ENCODE measurements at places on chromosomes 1 and 21. TPM values are rescaled to one million over a fixed set of nuclear protein-coding genes. Genes with fewer than 3 reads are reported as not detected.

OR2L13 gene
- not detected for total RNA-seq

- H3K27ac ChIP-seq: no peak overlapping the region
- no peaks in the 10 kb centered on the region for H3K4me1 ChIP-seq
- no peak overlapping the region for H3K4me3 ChIP-seq
- H3K36me3 ChIP-seq: no peaks in the 10 kb centered on the region
Measured at GRCh38 chr1:153352523-153352922, 3.9 kb upstream of the PGLYRP4 start.

GRCh38 chr1:188122646-188123045, 1293.9 kb downstream of the PLA2G4A start:
- no peaks in the 10 kb centered on the region for H3K36me3 ChIP-seq
- no peak overlapping the region for H3K27ac ChIP-seq
- no peak overlapping the region for H3K4me3 ChIP-seq

GRCh38 chr21:35324372-35325220, 275.5 kb upstream of the RUNX1 start:
- H3K4me1 ChIP-seq: peaks cover 15% of the 10 kb centered on the region
- no peak overlapping the region for H3K4me3 ChIP-seq
- H3K36me3 ChIP-seq: no peaks in the 10 kb centered on the region
- H3K27me3 ChIP-seq: no peaks in the 10 kb centered on the region
- peak overlapping the region; percentile 18 for H3K27ac ChIP-seq
- DNase-seq: peak; percentile 43

RNF207 gene
- total RNA-seq: not detected

DNA sequence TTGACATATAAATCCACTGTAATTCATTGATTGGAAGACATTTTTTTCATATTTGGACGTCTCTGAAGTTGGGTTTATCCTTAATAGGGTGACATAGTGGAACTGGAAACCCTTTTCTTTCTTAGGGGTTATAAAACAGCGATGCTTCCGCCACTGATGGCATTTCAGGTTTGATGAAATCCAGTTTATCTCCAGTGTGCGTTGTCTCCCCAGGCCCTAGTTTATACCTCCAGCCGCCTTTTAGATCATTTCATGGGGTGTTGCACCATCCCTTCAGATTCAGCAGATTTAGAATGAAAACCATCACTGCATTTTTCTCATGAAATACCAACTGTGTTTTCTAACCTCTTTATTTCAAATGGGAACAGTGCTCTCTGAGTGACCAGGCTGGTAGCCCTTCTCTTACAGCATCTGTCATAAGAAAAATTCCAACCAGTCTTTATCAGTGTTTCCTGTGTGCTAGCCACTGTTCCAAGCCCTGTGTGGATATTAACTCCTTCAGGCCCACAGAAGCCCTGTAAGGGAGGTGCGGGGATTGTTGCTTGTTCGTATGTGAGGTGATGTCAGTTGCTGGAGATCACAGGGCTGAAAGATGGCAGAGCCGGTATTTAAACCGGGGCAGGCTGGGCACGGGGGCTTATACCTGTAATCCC, 19.0 kb downstream of the H6PD start:
- no peak for DNase-seq
- H3K27ac ChIP-seq: no peak overlapping the region
- peaks cover 18% of the 10 kb centered on the region for H3K4me1 ChIP-seq
- H3K4me3 ChIP-seq: no peak overlapping the region
- H3K27me3 ChIP-seq: no peaks in the 10 kb centered on the region

CA6 gene
- total RNA-seq: not detected

DNA sequence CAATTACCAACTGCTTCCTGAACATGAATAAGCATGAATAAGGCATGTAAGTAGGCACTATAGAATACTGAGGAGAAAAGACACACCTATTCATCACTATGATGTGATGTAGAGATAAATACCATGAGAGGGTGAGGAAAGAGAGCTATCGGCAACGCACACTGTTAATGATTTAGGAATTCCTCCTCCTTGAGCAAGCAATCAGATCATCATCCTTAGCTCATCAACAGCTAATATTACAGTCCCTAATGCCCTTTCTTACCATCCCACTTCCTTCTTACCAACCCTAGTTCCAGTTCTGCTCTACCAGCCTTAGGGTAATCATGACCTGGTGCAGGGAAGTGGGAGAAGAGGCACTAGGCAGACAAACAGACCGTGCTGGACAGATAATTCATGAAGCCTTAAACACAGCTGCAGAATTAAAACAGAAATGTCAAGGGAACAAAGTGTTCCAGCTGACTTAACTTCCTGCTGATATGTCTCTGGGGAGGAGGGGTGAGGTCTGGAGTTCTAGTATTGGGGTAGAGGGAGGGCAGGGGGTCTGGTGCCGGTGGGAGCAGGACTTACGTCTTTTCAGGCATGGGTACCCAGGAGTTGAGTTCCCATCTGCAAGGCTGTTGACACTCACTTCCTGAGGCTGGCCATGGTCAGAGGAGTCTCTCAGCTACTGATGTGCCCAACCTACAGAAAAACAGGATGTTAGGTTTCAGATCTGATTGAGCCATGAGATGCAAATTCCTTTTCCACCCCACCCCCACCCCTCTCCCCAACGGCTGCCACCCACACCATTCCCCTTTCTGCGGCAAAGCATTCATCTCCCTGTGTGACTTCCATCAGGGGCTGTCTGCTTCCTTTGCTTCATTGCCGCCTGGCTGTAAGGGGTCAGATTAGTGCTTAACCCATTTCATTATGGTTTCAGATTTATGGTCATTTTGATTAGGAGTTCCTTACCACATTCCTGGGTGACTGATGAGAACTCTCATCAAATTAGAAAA, 12.6 kb upstream of the RCSD1 start:
- H3K27me3 ChIP-seq: no peaks in the 10 kb centered on the region
- H3K4me1 ChIP-seq: peaks cover 4% of the 10 kb centered on the region
- no peak overlapping the region for H3K27ac ChIP-seq
- no peak overlapping the region for H3K4me3 ChIP-seq

- no peak for DNase-seq
- no peaks in the 10 kb centered on the region for H3K36me3 ChIP-seq
- H3K27ac ChIP-seq: no peak overlapping the region
- H3K4me3 ChIP-seq: no peak overlapping the region
Measured at GRCh38 chr1:33133478-33134105, 48.3 kb downstream of the TRIM62 start.

DHCR24 gene
- 45.6 TPM for total RNA-seq

- H3K4me3 ChIP-seq: peak overlapping the region; percentile 39
- H3K27me3 ChIP-seq: no peaks in the 10 kb centered on the region
- DNase-seq: peak; percentile 59
- H3K4me1 ChIP-seq: peaks cover 15% of the 10 kb centered on the region
- H3K36me3 ChIP-seq: no peaks in the 10 kb centered on the region
- peak overlapping the region; percentile 91 for H3K27ac ChIP-seq
Measured at GRCh38 chr1:234771642-234772344, 161.8 kb upstream of the IRF2BP2 start.

DNA sequence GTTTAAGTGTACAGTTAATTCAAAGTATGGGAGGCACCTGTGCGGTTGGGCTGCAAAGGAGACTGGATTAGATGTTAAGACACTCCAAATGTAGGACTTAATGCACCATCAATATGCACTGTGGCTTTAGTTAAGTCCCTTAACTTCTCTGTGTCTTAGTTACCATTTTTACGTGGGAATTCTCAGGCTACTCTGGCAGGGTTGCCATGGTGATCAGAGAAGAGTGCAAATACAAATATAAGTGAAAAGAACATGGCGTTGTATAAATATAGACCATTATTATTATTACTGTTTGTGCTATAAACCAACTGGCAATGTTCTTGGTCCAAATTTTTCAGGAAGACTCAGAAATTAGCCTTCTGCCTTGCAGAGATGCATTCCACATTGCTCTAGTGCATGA, 595.6 kb downstream of the NPHP4 start:
- H3K36me3 ChIP-seq: no peaks in the 10 kb centered on the region
- H3K27ac ChIP-seq: no peak overlapping the region
- H3K4me1 ChIP-seq: no peaks in the 10 kb centered on the region
- no peak overlapping the region for H3K4me3 ChIP-seq
- peaks cover 10% of the 10 kb centered on the region for H3K27me3 ChIP-seq

RXFP4 gene
- total RNA-seq: not detected

ALX3 gene
- not detected for total RNA-seq

PDE4B gene
- 2.6 TPM for total RNA-seq

ACBD3 gene
- total RNA-seq: 48.8 TPM

DNA sequence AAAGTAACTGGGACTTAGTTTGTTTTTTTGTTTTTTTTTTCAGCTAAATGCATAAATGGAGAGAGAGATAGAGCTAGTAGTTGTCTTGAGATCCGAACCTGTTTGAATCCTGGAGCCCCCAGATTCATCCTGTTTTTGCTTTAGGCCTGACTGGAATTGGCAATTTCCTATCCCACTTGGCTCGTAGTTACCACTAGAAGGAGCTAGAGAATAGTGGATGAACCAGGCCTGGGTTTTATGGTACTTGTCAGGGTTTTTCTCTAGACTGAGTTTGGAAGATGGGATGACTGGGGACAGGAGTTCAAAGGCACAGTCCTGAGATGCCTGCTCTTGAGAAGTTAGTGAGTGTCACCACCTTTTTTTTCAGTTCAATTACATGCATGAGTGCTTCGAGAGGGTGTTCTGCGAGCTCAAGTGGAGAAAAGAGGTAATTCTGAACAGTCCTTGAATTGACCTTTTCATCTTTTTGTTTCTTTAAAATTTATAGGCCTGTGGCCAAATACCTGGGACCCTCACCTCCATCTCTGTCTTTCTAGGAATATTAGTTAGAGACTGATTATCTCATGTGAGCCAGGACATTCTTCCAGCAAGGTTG, 23.4 kb downstream of the CELF3 start:
- peaks cover 3% of the 10 kb centered on the region for H3K36me3 ChIP-seq
- no peak overlapping the region for H3K4me3 ChIP-seq
- DNase-seq: no peak
- H3K4me1 ChIP-seq: no peaks in the 10 kb centered on the region

DNA sequence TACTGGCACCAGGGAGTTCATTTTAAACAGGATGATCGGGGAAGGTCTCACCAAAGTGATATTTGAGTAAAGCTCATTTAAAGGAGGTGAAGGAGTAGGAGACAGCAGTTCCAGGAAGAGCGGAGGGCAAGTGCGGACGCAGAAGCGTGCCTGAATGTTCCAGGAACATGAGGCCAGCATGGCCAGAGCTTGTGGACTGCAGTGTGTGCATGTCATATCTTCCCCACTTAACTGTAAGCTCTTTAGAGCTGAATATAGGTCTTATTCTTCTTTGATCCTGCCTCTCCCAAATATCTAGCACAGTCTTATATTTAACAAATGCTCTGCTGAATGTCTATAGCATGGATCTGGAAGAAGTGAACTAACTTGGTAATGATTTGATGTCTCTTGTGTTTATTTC, 639.3 kb downstream of the SMYD3 start:
- no peak for DNase-seq
- H3K36me3 ChIP-seq: no peaks in the 10 kb centered on the region
- H3K4me1 ChIP-seq: no peaks in the 10 kb centered on the region
- no peak overlapping the region for H3K4me3 ChIP-seq
- H3K27ac ChIP-seq: no peak overlapping the region

DNA sequence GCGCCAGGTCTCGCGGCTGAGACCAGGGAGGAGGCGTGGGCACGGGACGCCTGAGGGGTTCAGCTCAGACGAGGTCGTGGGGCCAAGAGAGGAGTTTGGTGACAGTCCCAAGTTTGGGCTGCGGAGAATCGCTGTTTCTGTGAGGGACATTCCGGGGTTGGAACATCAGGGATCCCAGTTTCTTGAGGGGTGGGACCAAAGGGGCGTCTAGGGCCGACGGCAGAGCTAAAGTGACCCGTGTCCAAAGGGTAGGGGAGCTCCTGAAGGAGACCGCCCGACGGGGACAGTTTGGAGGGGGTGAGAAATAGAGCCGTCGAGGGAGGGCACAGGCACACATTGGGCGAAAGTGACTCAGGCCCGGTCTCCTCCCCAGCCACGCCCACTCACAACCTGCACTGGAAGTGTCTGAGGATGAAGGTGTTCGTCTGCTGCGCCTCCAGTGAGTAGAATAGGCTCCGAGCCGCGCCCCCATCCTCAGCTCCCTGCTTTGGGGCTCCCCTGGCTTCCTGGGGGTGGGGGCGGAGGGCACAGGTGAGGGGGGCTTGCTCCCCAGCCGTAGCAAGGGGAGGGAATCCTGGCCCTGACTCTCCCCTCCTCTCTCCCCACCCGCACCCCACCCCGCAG, 7.0 kb downstream of the EFNA3 start:
- H3K27ac ChIP-seq: no peak overlapping the region
- H3K4me1 ChIP-seq: no peaks in the 10 kb centered on the region
- H3K27me3 ChIP-seq: peaks cover 20% of the 10 kb centered on the region
- H3K4me3 ChIP-seq: peak overlapping the region; percentile 65
- DNase-seq: no peak

DNA sequence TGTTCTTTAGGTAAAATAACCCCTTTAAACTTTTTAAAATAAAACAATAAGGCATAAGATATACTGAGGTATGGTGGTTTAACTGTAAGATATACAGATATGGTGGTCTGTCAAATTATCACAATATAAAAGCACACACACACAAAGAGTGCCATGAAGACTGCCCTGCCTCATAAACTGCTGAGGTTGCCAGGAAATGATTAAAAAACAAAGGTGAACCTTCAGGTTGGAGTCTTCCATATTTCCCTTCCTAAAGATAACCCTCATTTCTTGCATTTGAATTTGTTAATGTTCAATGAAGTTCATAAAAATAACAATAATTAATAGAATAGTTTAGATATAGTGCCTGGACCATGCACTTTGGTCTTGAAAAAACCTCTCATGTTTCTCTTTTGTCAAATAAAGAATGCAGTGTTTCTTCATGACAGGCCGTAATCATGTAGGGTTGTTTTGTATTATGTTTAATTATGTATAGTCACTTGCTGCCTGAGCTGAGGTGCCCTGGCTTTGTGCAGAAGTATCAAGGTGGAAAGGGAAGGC, 123.6 kb upstream of the B3GALT2 start:
- DNase-seq: no peak
- H3K4me3 ChIP-seq: no peak overlapping the region

DNA sequence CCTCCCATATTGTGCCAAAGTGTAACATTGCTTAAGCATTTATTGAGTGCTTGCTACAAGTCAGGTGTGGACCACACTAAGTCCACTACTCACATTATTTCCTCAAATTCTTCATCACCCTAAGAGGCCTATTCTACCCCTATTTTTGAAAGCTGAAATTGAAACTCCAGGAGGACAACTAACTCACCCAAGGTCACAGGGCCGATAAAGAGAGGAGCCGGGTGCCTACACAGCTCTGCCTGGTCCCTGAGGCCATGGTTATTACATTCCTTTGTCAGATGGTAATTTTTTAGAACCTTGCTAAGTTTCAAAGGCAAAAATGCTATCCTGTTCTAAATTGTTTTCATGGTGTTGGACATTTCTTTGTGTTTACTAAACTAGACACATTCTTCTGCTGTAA, 24.2 kb upstream of the KLHDC8A start:
- H3K4me1 ChIP-seq: peaks cover 11% of the 10 kb centered on the region
- no peak for DNase-seq
- no peak overlapping the region for H3K4me3 ChIP-seq
- no peak overlapping the region for H3K27ac ChIP-seq

- no peak overlapping the region for H3K27ac ChIP-seq
- DNase-seq: no peak
- H3K4me1 ChIP-seq: no peaks in the 10 kb centered on the region
- peaks cover 30% of the 10 kb centered on the region for H3K27me3 ChIP-seq
Measured at GRCh38 chr1:14851760-14852159, 253.3 kb downstream of the KAZN start.

RGS16 gene
- 101 TPM for total RNA-seq
